Aorta (tissue), 5 donors: ENCODE measurements at places on chromosomes 6 and 20. TPM values are rescaled to one million over a fixed set of nuclear protein-coding genes. Genes with fewer than 3 reads are reported as not detected.
A peak's percentile ranks its signal among the peaks of the same experiment; 100 is the strongest.

GRCh38 chr6:10580570-10580969, 59.4 kb downstream of the GCNT2 start:
- no peak for DNase-seq

DNA sequence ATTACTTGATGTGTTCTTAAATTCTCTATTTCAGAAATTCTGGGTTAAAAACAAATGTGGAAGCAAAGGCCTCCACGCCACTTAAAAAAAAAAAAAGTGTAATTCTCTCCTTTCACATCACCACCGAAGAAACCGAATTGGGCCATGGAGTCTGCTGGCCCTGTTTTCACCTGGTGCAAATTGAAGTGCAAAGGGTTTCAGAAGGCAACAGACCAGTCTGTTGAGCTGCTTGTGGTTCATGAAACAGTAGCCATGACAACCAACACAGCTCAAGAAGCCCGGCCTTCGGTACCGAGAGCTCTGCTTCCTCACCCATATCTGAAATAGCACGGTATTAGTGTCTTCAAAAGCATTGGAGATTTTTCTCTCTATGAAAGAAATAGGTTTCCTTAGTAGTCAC, 63.1 kb downstream of the GMPR start:
- DNase-seq = no peak

CTCFL gene
- not detected for total RNA-seq

CASS4 gene
- total RNA-seq = 3.4 TPM

GRCh38 chr6:31328355-31328960, 28.5 kb downstream of the HLA-B start:
- DNase-seq = no peak

ATP6V1G2 gene
- total RNA-seq = 1.3 TPM

DNA sequence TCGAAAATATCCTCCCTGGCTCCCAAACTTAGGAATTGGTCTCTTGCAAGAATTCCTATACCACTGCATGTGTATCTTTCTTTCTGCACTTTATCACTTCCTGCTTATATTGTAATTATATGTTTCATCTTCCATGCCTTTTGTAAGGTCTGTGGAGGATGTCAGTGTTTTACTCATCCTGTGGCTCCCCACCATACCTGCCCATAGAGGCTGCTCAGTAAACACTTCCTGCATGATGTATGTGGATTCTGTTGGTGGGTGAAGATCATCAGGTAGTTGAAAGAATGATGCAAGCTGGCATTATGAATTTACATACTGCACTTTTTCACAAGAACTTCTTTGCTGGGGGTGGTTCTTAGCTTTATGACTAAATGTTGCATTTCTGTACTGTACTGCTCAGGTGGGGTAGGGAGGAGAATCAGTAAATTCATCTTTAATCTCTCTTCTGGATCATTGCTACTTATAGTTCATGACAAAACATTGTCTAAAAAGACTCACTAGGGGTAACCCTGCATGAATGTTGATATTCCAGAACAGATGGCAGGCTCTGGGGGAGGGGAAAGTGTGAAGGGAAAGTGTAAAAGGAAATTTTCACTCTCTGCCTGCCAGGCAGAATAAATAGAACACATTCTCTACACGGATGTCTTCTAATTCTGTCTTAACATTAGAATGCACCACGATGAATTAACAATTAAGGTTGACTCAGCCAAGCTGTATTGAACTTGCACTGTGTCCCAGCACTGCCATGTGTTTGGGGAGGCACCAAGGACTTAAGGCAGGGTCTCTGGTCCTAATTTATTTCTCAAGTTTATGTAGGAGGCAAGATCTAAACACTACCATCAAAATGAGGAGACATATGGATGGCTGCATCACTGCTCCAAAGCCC, 36.0 kb upstream of the KLHL31 start:
- no peak for DNase-seq

CCM2L gene
- 7.4 TPM for total RNA-seq

- DNase-seq = peak; percentile 84
These were observed 827 bp downstream of the E2F3 start for GRCh38 chr6:20402342-20403069.

SRMS gene
- total RNA-seq = not detected

DNA sequence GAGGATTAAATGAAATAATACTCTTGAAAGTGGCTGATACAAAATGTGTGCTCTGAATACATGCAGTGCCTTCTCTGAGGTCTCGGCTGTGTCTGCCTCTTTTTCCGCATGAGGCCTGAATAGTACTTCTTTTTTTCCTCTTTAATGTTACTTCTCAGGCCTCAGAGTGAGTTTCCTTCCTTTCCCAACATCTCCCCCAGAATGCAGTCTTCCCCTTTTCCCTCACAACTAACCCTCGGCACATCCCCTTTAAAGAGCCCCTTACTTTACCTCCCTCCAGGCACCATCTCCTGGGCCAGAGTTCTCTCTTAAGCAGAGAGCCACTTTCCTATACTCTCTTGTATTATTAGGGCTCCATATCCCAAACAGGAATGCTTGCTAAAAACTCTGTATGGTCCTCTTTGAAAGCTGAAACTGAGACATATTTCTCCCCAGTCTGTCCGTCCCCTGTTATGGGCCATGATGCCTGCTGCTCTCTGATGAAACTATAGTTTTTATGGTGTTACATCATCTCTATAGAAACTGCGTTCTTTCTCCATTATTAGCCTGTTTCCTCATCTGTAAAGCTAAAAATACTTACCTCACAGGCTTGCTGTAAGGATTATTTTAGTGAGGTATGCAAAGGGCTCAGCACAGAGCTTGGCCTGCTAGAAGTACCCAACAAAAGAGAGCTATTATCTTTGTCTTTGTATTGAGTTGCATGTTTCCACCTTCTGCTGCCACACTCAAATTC, 2.3 kb downstream of the PLAGL2 start:
- no peak for DNase-seq

DNA sequence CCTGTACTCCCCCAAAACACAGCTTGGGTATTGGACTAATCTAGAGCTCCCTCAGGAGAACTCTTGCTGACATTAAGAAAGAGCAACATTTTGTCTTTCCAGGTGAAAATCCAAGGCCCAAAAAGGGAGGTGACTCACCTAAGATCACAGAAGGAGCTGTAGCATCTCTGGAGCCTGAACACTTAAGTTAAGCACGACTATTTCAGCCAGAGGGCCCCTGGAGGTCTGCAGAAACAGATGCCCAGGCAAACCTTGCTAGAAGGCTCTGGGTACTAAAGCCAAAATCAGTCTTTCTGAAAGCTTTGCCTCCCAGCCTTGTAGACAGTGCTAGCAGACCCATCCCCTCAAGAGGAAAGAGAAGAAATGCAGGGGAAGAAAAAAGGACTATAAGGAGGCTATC, 8.8 kb downstream of the EDN1 start:
- DNase-seq = no peak

DUSP15 gene
- total RNA-seq = 2.4 TPM

CUL7 gene
- 11.0 TPM for total RNA-seq

- no peak for DNase-seq
These were observed 60.0 kb upstream of the EZR start for GRCh38 chr6:158879180-158879579.

GRCh38 chr6:45922728-45923351, 92.8 kb downstream of the CLIC5 start:
- peak; percentile 79 for DNase-seq

GRCh38 chr6:52509281-52510212, 67.3 kb downstream of the TRAM2 start:
- DNase-seq = no peak

MYT1 gene
- not detected for total RNA-seq

- DNase-seq = no peak
These were observed 223.6 kb downstream of the HIVEP2 start for GRCh38 chr6:142721215-142721920.

- no peak for DNase-seq
These were observed 232.5 kb downstream of the PTPRT start for GRCh38 chr20:42957018-42957703.

RBM24 gene
- total RNA-seq = 2.5 TPM

MEI4 gene
- total RNA-seq = 0.12 TPM

DNA sequence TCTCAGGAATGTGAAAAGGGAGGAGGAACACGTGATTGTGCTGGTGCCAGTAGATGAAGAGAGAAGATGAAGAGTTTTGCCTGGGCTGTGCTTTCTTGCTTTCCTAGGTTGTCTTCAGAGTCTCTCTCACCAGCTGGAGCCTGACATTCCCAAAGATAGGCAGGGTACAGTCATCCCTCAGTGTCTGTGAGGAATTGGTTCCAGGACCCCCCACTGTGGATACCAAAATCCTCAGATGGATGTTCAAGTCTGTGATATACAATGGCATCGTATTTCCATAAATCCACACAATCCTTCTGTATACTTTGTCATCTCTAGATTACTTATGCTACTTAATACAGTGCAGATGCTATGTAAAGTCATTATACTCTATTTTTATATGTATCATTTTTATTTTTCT, 113.5 kb downstream of the SAMD5 start:
- DNase-seq = no peak

GRCh38 chr20:21936720-21937380, 231.4 kb downstream of the PAX1 start:
- no peak for DNase-seq

GRCh38 chr6:148249160-148249559, 93.5 kb upstream of the SASH1 start:
- DNase-seq = no peak

SLC17A1 gene
- not detected for total RNA-seq

NEU1 gene
- 23.9 TPM for total RNA-seq

GRCh38 chr6:26224940-26225847, 138.0 kb downstream of the HFE start:
- no peak for DNase-seq

DNA sequence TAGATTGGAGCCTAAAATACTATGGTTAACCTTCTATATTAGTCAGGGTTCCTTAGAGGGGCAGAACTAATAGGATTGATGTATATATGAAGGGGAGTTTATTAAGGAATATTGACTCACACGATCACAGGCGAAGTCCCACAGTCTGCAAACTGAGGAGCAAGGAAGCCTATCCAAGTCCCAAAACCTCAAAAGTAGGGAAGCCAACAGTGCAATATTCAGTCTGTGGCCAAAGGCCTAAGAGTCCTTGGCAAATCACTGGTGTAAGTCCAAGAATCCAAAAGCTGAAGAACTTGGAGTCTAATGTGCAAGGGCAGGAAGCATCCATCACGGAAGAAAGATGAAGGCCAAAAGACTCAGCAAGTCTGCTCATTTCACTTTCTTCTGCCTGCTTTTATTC, 133.5 kb upstream of the ADGRF1 start:
- DNase-seq = no peak

DNA sequence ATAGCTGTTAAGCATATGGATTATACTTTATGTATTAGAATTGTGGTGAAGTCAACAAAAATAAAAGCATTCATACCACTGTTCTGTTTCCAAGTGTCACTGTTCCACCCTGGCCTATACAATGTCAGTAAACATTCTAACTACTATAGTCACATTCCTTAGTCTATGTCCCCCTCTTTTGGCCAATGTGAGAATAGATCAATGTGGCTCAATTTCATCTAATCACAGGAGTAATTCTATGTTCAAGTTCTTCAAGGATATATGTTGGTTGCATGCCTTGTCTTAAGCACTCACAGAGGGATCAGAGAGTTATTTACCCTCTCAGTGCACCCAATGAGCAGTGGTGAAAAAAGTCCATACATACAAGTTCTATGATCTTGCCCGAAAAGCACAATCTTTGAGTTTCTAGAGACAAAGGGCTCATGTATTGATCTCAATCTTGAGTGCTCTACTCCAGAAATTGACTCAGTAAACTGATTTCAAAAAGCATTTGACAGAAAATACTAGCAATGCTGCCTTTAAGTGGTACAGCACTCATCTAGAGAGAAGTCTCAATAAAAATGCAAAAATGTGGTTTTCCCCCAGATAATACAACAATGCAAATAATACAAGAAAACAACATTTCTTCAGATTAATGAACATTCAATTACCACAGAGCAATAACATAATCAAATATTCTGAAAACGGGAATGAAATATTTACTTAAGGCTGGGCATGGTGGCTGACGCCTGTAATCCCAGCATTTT, 16.5 kb downstream of the SMLR1 start:
- DNase-seq = no peak

DNA sequence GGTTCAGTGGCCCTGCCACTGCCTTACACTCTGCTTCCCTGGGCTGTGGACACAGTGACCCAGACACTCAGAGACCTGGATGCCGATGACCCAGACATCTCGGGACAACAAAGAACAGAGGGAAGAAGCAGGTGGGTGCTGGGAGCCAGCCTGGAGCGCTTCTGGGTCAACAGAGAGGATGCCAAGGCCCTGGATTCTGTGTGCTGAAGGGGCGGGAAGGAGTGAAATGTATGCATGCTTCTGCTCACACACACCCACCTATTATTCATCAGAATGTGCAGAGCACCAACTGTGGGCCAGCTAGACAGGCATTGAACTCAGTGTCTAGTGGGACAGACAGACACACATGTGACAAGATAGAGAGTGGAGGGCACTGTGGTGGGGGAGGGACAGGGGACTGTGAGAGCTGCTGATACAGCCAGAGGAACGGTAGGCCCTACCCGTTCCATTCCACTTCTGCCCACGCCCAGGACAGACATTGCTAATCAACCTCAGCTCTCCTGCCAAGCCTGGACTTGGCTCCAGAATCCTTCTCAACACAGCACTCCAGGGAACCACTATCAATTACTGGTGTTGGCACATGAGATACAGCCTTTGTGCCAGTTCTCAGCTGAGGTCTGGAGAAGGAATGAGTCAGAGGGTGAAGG, 20.2 kb downstream of the KCNK15 start:
- no peak for DNase-seq

- peak; percentile 84 for DNase-seq
These were observed 5.1 kb downstream of the TP53RK start for GRCh38 chr20:46683939-46684750.

DNA sequence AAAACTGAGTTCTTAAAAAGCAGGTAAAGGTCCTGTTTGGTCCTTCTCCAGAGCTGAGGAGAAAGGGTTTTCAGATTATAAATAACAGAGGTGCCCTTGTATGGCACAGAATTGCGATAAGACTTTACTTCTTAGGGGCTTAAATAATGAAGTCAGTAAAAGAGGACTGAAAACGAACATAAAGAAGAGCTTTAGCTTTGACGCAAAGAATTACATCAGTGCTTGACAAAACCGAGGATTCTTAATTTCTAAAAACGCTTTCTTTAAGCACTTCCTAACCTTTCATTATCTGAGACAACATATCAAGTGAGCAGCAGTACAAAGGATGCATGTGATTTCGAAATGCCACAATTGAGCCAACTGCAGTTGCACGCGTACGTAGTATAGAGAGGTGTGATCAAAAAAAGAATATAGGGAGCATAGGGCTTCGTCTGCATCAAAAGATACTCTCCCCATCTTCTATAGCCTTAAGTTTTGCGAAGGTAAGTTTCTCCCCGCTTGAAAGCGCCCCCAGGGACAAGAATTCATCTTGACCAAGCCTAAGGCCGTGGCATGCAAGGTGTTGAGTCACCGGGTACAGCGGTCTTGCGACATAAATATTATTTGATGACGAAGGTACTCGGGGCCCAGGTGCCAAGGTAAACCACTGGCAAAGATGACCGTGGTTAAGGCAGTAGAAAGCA, 778 bp upstream of the LOC128125822 start:
- DNase-seq = peak; percentile 85

DNA sequence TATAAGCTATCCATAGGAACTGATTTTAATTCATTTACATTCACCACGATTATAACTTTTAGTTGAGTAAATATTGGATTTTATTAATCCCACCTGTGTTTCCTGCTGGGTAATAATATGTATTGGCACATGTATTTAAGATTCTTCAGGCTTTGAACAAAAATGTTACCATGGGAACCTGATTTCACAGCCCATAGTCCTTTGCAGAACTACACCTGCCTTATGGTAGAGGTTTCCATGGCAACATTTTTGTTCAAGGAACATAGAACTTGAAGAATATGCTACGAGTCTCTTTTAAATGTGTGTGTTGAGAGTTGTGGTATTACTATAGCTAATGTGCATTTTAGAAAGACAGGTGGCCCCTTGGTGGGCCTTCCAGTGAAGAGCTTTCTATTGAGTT, 317.4 kb downstream of the SAMD5 start:
- no peak for DNase-seq
